ENCODE measurements at places on chromosomes 12 and 14.

DNA sequence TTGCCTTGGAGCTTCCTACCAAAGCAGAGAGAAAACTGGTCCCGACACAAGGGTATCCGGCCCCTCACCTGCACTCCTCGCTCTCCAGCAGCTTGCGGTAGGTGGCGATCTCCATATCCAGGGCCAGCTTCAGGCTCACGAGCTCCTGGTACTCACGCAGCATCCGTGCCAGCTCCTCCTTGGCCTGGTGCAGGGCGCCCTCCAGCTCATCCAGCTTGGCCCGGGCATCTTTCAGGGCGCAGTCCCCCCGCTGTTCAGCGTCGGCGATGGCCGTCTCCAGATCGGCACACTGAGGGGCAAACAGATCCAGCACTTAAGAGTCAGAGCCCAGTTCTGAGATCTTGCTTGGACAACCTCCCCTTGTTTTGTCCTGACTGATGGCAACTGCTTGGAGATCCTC, 13.7 kb downstream of the KRT72 start:
- no peak for DNase-seq

DNA sequence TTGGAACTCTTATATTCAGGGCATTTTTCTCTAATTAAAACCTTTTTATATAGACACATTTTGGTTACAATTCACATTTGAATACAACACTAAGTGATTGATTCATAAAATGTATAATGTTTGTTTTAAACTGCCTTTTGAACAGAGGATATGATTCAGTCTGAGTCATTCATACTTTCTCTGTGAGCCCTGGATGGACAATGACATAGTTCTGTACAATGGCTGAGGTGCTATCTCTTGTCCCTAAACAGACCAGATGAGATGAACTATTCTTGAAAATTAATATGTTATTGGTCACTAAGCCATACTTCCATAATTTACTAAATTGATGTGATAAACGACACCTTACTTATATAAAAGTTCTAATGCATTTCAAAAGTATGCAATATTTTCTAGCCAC, 199.7 kb upstream of the ATXN7L3B start:
- no peak for DNase-seq

DNA sequence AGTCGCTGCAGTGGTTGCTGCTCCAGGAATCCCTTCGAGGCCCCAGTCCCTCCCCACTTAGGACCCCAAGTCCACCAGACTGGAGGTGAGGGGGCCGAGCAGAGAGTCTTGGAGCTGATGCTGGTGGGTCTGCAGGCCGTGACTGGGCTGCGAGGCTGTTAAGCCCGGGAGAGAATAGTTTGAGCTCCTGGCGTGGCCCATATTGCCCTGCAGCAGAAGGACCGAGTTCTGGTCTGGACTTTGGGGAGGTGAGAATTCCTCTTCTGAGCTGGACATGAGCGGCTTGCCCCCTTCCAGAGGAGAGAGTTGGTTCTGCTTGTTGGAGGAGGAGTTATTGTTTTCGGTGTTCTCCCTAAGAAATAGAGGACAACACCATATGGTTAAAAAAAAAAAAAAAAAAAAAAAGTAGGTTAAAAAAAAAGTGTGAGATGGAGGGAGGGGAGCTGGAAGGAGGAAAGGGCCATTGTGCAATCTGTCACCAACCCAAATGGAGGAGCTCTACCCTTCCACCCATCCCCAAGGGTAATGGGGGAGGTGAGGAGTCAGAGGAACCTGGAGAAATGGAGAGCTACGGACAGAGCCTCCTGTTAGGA, 3.0 kb downstream of the SIX1 start:
- no peak for DNase-seq

- no peak for DNase-seq
Observed at GRCh38 chr12:25959071-25959961, 834 bp downstream of the RASSF8 start.

GRCh38 chr12:6200256-6201212, at the start of gene CD9:
Gene CD9, plus strand, starts transcription at chr12:6200400. Its CDS starts 100 bp downstream, at chr12:6200500.
- DNase-seq: no peak

- DNase-seq: no peak
Observed at GRCh38 chr14:95222151-95222631, 64.9 kb upstream of the DICER1 start.

Data from HFF-Myc (cell line).